Esophagus muscularis mucosa (tissue), 4 donors: ENCODE measurements at places on chromosomes 11 and 22. TPM values are rescaled to one million over a fixed set of nuclear protein-coding genes. Genes with fewer than 3 reads are reported as not detected.

CASP1 gene
- 11.1 TPM for total RNA-seq

IGF2 gene
- 36.4 TPM for total RNA-seq

TXN2 gene
- 42.4 TPM for total RNA-seq

ART5 gene
- 0.57 TPM for total RNA-seq

COMT gene
- 209 TPM for total RNA-seq

OR2AG1 gene
- not detected for total RNA-seq

SLC25A1 gene
- 88.9 TPM for total RNA-seq

FAM181B gene
- 1.6 TPM for total RNA-seq

OR5B21 gene
- total RNA-seq: not detected

- no peak for DNase-seq
Observed at GRCh38 chr11:124732230-124732629, 7.5 kb upstream of the NRGN start.

DNA sequence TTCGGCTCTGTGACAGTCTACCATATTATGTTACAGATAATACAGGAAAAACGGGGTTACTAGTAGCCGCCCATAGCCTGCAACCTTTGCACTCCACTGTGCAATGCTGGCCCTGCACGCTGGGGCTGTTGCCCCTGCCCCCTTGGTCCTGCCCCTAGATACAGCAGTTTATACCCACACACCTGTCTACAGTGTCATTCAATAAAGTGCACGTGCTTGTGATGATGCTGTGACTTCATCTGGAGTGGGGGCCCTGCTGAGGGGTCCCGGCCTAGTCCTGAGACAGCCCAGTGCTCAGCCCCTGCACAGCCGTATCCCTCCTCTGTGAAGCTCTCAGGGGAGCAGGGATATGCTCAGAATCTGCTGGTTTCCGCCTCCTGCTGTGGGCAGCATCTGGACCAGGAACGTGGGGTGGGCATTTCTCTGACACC lies 1.2 kb downstream of the IFITM1 start:
- DNase-seq: no peak

DNA sequence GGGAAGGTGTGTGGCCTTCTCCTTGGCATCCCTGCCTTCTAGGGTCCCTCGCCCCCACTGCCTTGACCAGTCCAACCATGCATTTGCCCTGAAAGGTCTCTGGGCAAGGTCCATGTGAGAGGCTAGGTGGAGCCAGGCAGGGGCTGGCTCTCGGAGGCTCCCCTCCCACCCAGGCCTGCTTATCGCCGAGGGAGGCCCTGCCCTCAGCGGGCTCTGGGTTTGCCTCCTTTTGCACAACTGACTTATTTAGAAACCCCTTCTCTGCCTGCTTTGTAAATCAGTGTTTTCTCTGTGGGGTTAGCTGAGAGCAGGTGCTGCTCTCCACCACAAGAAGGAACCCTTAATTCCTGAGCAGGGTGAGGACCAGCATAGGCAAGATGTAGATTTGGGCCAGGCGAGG lies 47.7 kb downstream of the CD82 start:
- DNase-seq: no peak

DNA sequence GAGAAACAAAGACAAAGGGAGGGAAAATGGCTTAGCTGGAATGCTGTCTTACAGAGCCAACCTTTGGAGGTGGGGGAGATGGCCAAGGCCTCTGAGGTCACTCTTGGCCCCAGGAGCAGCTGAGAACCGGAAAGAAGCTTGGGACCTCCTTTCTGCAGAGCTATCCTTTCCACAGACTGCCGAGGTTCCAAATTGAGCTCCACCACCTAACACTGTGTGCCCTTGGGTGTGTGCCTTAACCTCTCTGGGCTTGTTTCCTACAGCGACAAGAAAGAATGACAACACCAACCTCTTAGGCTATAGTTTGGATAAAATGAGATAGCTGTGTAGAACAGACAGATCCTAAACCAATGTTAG lies 23.2 kb downstream of the RTN4RL2 start:
- no peak for DNase-seq

- DNase-seq: no peak
Observed at GRCh38 chr22:46070215-46070802, 80.0 kb upstream of the PPARA start.

DNA sequence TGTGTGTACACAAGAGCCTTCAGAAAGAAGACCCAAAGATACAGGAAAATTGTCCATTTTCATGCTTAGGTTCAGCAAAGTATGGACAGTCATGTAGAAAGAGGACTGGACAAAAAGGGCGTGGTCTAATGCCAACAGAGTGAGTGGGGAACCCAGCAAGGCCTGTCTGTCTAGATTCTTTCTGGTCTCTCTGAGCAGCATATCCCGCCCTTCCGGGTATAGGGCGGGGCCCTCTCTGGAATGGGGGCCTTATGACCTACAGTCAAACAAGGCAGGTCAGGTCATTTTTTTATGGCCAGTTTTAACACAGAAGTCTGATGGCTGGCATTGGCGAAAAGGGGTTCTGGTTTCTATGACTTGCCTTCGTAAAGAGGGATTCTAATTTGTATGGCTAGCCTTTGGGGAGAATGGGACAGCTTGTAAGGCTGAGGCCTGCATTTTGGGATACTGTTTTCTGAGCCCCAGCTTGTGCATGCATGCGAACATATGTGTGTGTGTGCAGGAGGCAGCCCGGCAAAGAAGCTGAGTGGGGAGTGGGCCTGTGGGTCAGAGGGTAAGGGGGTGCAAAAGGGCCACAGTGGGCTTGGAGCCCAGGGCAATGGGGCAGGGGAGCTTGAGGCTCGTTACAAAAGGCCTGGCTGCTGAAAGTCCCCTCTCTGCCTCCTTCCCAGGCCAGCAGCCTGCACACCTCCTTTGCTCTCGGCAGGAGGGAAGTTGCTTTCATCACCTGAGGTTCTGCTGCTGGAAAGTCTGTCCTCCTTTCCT lies 130.5 kb upstream of the B3GAT1 start:
- no peak for DNase-seq

- DNase-seq: no peak
Observed at GRCh38 chr11:70481625-70482528, 83.5 kb downstream of the CTTN start.

DNA sequence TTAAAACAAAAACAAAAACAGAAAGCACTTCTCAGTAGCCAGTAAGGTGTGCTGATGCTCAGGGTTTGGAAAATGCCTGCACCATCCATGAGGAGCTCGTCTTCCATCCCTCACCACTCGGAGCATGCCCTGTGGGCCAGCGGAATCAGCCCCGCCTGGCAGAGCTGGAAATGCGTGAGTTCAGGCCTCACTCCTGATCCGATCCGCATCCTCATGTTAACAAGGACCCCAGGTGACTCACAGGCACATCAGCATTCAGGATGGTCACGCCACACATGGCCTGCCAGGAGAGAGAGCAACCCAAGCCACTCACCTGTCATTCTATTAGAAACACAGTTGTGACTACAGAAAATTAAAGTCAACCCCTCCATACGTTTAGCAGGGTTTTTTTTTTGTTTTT lies 188.5 kb downstream of the MPPED1 start:
- no peak for DNase-seq

GRCh38 chr11:69481393-69481844 lies at the start of gene LINC01488:
LINC01488 (plus strand) TSS chr11:69481663.
- no peak for DNase-seq

DNA sequence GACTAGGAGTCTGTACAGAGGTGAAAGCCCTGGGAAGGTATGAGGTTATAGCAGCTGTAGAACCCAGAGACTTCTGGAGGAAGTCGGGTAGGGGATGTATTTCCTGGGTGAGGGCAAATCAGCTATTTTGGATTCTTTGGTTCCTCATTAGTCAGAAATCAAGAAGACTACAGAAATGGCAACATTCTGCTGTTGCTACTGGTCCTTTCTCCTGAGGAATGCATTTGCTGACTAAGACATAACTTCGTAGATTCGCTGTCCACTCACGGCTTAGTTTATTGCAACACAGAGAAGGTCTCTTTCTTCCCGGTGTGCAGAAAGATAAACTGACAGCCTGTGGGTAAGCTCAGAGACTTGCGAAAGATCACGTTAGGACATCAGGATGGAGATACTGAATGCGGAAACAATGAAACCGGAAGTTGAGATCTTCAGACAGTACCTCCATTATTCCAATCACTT lies 25.3 kb upstream of the SESN3 start:
- no peak for DNase-seq

DNA sequence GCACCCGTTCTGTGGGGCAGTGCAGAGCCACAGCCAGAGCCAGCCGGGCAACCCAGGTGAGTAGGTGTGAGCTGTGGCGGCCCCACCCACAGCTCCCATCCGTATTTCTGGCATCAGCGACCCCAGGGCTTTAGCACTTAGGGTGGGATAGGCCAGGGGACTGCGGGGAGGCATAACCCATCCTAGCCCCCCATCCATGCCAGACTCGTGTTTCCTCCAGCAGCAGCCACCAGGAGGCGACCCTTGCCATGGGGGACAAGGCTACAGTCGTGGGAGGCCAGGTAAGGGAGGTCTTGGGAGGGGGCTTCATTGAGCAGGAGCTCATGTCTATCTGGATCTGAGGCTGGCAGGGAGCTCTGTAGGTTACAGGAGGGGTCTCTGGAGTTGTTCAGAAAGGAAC lies 873 bp downstream of the OTOG start:
- no peak for DNase-seq

GRCh38 chr11:19501631-19502030 lies 211.0 kb upstream of the NAV2 start:
- DNase-seq: no peak

DNA sequence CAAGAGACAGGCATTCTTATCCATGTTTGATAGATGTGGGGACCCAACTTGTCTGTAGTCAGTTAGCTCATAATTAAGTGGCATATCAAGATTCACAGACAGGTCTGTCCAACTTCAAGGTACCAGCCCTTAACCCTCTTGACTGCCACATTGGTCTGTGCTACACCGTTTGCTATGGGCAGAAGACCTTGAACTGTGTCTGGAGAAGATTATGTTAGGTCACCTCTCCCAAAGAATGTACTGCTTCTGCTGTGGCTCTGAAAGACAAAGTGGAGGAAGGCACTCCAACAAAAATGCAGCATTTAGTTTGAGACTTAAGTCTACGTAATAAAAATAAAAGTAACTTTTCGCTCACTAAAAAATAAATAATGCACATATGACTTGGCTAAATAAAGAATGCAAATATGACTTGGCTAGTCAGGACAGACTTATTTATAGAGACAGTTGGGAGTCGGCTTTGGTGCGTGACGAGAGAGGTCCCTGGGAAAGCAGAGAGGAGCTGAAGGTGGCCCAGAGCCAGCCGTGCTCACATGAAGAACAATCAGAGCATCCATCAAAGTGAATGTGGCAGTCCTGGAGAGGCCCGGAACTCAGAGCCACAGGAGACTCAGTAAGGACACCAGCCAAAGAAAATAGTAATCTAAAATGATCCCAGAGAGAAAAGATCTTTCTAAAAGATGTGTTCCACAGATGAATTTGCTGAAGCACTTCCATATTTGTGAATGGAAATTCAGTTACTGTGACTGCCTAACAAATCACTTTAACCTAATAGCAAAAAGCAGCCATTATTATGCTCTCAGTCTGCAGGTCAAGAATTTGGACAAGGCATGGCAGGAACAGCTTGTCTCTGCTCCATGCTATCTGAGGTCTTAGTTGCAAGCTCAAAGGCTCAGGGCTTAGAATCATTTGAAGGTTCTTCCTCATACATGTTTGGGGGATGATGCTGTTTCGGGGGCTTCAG lies 35.0 kb downstream of the CWC15 start:
- DNase-seq: peak; percentile 94

- no peak for DNase-seq
Observed at GRCh38 chr11:3167143-3168119, 2.3 kb upstream of the OSBPL5 start.

DNA sequence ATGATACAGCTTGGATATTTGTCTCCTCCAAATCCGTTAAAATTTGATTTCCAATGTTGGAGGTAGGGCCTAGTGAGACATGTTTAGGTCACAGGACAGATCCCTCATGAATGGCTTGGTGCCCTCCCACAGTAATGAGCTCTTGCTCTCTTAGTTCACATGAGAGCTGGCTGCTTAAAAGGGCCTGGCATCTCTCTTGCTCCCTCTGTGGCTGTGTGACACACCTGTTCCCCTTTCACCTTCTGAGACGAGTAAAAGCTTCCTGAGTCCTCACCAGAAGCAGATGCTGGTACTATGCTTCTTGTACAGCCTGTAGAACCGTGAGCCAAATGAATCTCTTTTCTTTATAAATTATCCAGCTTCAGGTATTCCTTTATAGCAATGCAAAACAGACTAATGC lies 3.5 kb downstream of the VPS37C start:
- no peak for DNase-seq

GRCh38 chr11:96073536-96073935 lies 149.6 kb upstream of the MTMR2 start:
- DNase-seq: no peak

GRCh38 chr11:116791002-116791812 lies 472 bp downstream of the APOA5 start:
- DNase-seq: no peak

GRCh38 chr11:12042215-12042676 lies 33.8 kb upstream of the DKK3 start:
- DNase-seq: no peak

DNA sequence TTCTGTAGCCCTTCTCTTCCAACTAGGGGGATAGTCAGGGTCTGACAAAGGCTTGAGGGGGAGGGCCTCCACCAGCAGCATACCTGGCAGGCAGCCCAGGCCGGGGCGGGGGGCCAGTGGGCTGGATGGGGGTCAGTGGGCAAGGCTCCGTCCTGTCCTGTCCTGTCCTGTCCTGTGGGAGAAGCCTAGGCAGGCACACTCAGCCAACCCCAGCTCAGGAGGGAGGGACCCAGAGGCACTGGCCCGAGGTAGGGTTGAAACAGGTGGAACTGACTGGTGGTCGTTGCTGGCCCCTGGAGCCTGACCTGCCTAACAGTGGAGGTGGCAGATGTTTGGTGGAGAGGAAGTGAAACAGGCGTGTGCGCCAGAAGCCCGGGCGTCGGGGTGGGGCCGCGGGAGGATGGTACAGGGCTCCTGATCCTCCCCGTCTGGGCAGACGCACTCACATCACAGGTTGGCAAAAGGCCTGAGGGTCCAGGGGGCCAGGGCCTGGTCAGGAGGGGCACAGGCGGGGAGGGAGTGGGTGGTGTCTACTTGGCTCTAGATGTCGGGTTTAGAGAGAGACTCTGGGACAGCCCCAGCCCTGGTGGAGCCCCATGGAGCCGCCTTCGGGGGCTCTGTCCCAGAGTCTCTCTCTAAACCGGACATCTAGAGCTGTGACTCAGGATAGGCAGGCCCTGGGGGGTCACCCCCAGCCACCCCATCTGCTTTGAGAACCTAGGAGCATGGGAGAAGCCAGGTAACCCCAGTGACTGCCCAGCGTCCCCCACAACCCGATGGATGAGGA lies 32.5 kb upstream of the GRAMD4 start:
- no peak for DNase-seq

GRCh38 chr11:91305402-91305801 lies 919.2 kb upstream of the FAT3 start:
- DNase-seq: no peak

- no peak for DNase-seq
Observed at GRCh38 chr11:122159173-122159721, 43.2 kb upstream of the BLID start.
